NCI-H460 (cell line): ENCODE measurements at places on chromosomes 12 and 14.
A peak's percentile ranks its signal among the peaks of the same experiment; 100 is the strongest.

DNA sequence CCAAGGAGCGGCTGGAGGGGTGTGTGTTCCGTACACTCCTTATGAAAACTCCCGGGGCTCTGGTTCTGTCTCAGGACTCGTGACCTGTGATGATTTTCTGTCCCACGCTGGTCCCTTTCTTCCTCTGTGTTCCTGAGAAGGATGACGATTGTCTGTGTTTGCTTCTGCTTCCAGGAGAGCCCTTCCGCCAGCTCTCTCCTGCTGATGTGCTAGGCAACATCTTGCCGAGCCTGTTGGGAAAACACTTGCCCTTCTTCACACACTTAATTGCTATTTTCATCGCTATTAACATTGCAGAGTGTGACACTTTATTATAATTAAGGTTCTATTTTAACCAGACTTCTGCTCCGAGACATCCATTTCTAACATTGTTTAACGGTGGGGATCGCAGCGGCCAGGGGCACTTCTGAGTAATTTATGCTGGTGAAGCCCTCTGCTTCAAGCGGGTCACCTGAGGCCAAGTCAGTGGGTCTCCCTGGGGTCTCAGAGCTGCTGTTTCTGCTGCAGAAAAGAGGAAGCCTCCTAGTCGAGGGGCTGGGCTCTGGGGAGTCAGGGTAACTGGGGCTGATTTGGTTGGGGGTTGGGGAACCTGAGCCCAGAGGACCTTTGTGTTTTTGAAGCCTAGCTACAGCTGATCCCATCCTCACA lies 88.6 kb downstream of the PRMT8 start:
- DNase-seq = no peak

DNA sequence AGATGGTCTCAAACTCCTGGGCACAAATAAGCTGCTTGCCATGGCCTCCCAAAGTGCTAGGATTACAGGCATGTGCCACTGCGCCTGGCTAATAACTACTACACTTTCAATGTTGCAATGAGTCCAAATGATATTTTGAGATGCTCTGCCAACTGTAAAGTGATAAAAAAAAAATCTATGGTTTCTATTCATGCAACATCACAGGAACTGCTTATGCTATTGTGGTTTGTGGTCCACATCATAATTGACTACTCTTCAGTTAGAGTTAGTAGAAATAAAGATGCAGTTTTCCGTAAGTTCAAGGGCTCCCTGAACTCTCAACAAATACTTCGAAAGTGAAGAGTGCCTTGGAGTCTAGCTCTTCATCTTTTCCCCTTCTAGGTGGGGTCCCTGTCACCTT lies 239.4 kb downstream of the C12orf75 start:
- DNase-seq = no peak

GRCh38 chr14:28515571-28515970 lies 251.0 kb upstream of the FOXG1 start:
- peak; percentile 30 for DNase-seq

- no peak for DNase-seq
Measured at GRCh38 chr14:90756755-90757345, 59.4 kb downstream of the TTC7B start.

- DNase-seq = no peak
Measured at GRCh38 chr12:111664961-111665865, 20.5 kb downstream of the BRAP start.

GRCh38 chr14:63964113-63964512 lies 111.3 kb downstream of the SYNE2 start:
- DNase-seq = no peak

DNA sequence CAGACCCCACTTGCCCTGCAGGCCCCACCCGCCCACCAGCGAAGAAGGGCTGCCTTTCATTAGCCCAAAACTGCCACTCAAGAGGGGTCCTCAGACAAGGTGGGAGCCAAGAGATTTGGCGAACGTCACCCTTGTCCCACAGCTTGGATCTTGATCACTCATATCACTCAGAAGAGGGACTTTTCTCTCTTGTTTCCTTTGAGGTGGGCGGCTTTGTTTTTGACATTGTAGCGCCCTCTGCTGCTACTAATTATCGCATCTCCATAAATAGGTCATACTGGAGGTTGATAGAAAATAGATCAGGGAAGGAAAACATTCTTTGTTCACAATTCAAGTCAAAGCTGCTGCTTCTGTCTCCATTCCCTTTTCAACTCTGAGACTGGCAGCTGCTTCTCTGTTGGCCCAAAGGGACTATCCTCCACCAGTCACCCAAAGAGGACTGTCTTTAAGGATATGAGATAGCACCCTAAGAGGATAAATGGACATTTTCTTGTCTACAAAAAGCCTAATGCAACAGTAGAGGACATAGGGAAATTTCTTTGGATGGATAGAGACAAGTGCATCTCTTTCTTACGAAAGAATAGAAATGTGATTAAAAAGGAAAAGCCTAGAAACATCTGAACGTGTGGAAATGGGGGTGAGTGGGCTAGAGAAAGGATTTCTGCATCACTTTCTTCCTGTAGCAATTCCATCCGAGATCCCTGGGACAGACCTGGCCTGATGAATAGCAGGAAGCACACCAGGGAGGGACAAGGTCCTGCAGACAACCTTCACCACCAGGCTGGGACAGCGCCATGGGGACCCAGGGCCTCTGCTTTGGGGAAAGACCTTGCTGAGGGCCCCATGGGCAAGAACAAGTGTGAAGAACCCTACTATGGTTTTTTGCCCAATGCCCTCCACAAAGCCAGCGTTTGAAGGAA lies 115.8 kb downstream of the DAD1 start:
- DNase-seq = peak; percentile 48

DNA sequence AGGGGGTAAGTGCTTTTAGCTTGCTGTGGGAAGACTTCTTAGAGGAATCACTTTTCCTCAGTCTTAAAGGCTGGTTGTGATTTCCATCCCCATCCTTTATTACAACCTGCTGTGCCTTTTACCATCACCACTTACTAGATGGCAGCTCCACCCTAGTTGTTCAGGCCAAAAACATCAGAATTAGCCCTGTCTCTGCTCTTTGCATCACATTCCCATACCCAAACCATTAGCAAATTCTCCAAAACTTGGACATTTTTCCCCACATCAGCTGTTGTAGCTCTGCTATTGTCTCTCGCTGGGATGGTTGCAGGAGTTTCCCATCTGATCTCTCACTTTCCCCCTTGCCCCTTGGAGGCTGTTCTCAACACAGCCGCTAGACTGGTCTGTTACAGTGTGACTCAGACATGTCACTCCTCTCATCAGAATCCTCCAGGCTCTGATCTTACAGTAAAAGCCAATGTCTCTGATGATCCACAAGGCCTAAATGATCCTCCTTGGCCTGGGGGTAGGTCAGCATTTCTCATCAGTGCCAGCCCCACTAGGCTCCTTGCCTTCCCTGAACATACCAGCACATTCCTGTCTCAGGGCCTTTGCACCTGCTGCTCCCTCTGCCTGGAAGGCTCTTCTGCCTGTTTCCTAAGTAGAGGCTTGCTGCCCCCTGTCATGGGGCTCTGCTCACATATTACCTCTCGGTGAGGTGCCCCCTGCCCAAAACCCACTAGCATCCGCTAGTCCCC lies 102.5 kb downstream of the BEGAIN start:
- DNase-seq = no peak

DNA sequence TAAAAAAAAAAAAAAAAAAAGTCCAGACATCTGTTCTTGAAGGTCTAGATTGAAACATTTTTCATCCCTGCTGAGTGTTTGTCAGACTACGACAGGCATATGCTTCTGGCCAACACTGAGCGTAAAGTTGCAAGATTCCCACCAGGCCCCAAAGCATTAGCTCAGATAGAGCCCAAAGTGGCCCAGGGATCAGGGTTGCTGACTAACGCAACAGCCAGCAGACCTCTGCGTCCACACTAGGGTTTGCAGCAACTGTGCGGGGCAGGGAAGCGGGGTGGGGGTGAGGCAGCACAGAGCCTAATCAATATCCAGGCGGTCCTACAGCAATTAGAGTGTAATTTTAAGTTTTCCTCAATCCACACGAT lies 55.7 kb downstream of the SSH1 start:
- no peak for DNase-seq

DNA sequence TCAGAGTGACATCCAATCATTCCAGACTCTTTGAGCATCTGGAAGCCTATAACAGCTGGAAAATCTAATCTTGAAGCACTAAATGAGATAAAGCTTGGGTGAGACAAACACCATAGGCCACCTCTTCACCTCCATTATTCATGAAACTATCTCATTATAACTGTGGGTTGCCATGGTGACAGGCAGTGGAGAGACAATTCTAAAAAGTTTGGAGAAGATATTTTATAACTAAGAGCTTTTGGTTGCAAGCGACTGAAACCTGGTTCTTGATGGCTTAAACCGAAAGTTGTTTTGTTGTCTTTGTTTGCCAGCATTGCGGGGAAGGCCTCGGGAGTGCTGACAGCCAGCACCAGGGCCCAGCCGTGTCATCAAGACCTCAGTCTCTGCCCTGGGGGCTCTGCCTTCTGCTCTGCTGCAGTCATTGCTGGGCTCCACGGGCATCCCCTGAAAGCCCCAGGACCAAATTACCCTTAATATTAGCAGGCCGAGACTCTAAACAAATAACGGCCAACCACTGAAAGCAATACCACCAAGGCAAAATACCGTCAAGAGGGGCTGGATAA lies 353.6 kb upstream of the SFSWAP start:
- no peak for DNase-seq

- peak; percentile 13 for DNase-seq
Measured at GRCh38 chr12:118544569-118544968, 168.2 kb downstream of the SUDS3 start.

DNA sequence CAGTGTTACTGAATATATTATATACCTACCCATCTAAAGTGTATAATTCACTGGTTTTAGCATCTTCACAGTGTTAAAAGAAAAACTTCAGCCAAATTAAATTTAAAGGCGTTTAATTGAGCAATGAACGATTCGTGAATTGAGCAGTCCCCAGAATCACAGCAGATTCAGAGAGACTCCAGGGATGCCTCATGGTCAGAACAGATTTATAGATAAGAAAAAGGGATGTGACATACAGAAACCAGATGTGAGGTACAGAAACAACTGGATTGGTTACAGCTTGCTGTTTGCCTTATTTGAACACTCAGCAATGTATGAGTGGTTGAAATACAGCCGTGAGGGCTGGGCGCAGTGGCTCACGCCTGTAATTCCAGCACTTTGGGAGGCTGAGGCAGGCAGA lies 84.6 kb downstream of the WNK1 start:
- DNase-seq = no peak

DNA sequence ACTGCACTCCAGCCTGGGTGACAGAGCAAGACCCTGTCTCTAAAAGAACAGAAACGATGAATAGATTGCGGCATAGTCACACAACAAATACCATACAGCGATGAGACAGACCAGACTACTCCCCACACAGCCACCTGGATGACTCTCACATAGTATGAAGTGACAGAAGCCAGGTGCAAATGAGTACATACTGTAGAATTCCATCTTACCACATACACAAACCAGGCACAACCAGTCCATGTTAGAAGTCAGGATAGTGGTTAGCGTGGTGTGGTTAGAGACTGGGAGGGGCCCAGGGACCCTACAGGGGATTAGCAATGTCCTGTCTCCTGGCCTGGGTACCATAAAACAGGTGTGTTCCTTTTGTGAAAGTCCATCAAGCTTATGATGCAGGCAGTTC lies 53.8 kb downstream of the FAM222A start:
- no peak for DNase-seq

DNA sequence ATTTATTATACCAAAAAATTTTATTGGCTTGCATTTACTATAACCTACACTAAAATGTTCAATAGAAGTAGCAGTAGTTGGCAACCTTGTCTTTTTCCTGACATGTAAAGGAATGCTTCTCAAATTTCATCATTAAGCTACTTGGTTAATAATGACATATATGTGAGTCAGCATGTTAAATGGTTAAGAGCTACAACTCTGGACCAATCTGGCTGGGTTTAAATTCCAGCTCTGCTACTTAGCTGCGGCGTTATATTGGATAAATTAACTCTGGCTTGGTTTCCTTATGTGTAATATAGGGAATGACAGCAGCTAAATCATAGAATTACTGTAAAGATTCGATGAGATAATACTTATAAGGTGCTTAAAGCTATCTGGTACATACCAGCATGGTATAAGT lies 53.7 kb upstream of the OTOGL start:
- no peak for DNase-seq

- DNase-seq = no peak
Measured at GRCh38 chr14:74510223-74510931, 16.8 kb downstream of the ISCA2 start.

DNA sequence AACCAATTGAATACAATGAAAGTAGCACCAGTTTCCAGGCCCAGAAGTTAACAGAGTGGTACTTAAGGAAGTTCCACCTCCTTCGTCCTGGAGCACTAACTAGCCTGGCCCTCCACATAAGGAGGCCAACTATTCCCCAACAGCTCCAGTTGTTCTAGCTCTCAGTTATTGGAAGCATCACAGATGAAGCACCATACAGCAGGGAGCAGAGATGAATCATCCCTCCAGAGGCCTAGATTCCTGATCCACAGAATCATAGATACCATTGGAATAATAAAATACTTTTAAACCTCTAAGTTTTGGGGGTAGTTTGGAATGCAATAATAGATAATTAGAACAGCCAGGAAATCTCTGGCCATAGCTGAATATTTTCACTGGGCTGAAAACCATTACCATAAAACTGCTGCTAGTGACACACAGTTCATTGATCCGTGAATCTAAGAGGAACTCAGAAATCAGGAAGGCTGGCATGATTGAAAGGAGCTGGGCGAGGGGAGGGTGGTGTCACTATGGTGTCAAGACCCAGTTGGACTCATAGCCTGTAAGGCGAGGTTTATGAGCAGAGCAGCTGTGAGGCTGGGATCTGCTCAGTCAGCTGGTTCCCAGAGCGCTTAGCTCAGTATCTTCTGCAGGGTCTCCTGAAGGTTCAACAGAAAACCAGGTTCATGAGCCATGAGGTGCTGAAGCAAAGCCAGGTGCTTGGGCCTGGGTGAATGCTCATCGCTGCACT lies 371.4 kb upstream of the TMTC1 start:
- no peak for DNase-seq

DNA sequence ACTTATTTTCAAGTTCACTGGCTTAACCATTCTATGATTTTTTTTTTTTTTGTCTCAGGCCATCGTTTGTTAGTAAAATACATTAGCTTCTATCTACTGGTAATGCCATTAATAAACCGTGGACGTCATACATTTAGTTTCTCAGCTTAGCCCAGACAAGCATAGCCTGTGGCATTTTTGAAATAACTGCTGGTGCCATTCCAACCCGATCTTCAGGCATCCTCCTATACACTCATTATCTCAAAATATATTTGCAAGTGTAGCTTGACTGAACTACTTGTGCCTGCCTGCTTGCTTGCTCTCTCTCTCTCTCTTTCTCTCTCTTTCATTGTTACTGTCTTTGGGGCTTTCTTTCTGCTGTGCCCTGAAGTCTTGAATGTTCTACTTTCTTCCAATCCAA lies 12.7 kb upstream of the MBIP start:
- DNase-seq = no peak

DNA sequence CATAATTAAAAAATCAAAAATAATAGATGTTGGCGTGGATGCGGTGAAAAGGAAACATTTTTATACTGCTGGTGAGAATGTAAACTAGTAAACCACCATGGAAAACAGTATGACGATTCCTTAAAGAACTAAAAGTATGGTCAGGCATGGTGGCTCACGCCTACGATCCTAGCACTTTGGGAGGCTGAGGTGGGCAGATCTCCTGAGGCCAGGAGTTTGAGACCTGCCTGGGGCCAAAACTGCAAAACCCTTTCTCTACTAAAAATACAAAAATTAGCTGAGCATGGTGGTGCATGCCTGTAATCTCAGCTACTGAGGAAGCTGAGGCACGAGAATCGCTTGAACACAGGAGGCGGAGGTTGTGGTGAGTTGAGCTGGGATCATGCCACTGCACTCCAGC lies 195.7 kb upstream of the BMP4 start:
- DNase-seq = no peak
